ENCODE measurements at places on chromosomes 7 and 10. TPM values are rescaled to one million over a fixed set of nuclear protein-coding genes. Genes with fewer than 3 reads are reported as not detected.

DNA sequence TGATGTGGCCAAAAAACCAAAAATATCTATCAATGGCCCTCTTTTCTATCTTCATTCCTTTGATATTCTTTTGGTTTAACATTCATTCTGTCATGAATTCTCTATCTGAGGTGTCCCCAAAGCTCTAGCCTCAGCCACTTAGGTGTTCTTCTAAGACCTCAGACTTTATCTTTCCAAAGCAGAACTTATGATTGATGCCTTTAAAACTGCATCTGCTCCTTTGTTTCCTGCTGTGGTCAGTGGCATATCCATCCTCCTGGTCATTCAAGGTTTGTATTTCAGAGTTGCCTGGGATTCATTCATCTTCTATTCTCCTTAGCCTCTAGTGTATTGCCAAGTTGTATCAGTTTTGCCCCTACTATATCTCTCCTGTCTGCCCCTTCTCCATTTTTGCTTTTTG is 30.6 kb downstream of the FHIP2A start:
- DNase-seq = no peak

The GTF2IRD2 gene
- 46.5 TPM for total RNA-seq

DNA sequence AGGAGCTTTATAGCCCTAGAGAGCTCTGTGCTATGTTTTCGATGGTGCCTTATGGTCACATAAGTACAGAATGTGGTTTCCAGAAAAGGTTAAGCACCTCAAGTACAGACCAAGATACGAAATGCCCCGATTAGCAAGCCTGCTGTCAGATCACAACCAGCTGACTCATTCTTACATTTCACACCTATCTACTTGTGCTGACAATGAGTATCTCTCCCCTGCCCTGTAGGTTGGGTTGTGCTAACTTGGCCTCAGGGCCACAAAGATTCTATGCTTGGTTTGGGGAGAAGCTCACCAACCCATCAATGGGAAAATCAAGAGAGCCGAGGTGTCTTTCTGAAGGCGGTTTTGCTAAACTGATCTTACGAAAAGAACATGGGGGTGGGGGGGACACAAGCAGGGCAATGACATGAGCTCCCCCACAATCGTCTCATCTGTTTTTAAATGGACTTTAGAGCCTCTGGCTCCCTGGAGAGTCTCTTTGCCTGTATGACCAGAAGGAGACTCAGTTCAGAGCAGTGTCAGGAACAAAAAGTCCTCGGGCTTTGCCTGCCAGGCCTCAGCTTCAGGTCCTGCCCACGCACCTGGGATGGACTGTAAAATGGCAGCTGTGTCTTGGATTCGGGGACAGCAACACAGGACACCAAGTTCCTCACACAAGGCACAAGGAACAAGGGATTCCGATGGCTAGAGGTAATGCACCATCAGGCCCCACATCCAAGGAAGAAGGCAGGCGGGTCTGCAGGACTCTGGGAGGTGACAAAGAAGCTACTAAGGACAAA is 55.1 kb downstream of the FAM53B start:
- DNase-seq = no peak

- no peak for DNase-seq
Observed at GRCh38 chr10:63666836-63667383, 145.7 kb downstream of the REEP3 start.

- DNase-seq = no peak
Observed at GRCh38 chr7:104805449-104806317, 208.3 kb upstream of the KMT2E start.

The ACBD5 gene
- total RNA-seq = 31.6 TPM

DNA sequence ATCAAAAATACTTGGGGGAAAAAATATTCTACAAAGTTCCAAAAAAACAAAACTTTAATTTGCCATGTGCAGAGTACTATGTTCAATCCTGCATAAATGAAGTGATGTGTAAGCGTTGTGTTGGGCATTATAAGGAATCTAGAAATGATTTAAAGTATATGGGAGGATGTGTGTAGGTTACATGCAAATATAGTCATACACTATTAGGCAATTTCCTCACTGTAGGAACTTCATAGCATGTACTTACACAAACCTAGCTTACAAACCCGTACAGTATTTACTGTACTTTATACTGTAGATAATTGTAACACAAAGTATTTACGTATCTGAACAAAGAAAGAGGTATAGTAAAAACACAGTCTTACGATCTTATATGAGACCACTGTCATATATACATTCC is 72.3 kb downstream of the NRBF2 start:
- no peak for DNase-seq

DNA sequence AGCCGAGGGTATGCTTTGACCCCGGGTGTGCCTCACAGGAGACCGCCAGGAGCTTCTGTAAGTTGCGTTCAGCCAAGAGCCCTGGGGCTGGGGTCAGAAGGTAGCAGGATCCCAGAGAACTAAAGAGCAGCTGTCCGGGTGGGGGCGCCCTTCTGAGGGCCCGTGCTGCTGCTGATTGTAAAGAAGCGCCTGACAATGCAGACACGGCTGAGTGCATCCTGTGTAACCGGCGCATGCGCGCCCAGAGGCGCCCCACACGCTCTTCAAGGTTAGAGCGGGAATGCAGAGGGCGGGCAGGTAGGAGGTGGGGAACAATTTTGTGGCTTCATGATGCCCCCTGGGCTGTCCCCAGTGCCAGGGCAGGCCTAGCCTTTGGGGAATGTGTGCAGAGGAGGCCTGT is 210.2 kb upstream of the CTBP2 start:
- no peak for DNase-seq

DNA sequence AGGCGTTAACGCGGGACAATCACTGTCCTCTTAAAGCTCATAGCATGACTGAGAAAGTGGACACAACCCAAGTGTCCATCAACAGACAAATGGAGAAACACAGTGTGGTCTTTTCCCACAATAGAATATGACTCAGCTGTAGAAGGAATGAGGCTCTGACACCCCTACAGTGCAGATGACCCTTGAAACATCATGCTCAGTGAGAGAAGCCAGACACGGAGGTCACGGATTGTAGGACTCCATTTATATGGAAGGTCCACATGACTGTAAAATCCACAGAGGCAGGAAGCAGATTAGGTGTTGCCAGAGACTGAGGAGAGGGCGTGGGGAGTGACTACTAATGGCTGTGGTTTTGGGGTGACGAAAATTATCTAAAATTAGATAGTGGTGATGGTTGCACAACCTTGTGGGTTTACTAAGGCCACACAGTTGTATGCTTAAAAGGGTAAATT is 6.1 kb upstream of the NCAPG2 start:
- no peak for DNase-seq

The PLXDC2 gene
- total RNA-seq = 118 TPM

DNA sequence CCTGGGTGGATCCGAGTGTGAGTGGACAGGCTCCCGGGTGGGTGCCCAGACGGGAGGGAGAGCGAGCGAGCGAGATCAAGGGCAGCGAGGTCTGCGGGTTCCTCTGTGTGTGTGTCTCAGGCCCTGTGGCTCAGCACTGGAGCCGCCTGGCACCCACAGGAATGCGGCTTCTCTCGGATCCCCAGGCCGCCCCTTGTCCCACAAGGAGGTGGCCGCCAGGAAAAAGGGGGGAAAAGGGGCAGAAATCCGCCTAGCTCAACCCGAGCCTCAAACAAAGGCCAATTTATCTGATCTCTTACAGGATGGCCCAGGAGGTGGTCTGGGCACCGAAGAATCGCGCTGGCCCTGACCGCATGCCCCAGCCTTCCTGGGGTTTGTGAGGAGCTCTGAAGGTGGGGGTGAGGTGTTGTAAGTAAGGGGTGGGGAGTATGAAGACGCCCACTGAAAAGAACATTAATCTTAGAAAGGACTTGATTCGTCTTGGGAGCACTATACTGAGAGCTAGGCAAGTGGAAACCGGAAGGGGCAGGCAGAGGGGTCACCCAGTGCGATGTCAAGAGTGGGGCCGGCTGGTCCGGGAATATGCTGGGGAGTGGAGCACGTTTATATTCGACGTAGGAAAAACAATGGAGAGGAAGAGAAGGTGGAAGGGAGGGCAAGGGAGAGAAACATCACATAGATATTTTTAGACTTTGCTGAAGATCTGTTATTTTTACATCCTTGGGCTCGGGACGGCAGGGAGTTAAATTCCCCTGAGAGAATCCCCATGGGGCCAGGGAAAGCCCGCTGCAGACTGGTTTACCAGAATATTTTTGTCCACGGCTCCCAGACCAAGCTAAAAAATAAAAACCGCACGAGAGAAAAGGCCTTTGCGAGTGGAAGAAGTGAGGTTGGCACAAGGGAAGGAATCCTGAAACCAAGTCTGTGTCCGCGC is 7.2 kb downstream of the DLX5 start:
- DNase-seq = no peak

The SFRP4 gene
- 261 TPM for total RNA-seq

DNA sequence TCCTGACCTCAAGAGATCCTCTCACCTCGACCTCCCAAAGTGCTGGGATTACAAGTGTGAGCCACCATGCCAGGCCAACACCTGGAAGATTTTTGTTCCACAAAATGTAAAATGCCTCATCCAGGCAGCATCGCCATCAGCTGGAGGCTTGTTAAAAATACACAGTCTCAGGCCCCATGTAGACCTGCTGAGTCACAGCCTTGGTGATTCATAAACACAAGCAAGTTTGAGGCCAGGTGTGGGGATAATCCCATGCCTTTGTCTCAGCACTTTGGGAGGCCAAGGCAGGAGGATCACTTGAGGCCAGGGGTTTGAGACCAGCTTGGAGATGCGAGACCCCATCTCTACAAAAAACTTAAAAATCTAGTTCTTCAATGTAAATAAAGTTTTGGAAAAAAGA is 49.1 kb upstream of the FOXK1 start:
- no peak for DNase-seq

The HOXA5 gene
- 20.1 TPM for total RNA-seq

- DNase-seq = peak; percentile 66
Observed at GRCh38 chr7:140196361-140197217, 19.8 kb upstream of the KDM7A start.

DNA sequence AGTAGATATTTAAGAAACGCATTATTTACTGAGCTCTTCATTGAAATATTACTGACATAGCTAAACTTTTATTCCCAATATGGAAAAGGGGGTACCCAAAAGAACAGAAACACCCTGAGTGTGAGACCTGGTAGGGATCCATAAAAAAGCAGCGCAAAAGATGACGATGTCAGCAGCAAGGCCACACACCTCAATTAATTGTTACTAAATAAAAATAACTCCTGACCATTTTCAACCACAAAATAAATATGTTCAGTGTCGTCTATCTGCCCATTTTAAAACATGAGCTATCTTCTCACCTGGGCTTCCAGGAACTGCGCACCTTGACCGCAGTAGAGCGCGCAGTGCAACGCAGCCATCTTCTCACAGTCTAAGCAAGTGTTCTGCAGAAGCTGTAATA is 61.2 kb downstream of the GSAP start:
- no peak for DNase-seq

The ZNF503 gene
- total RNA-seq = 30.2 TPM

GRCh38 chr10:44832595-44833390 is 78.3 kb upstream of the TMEM72 start:
- no peak for DNase-seq

DNA sequence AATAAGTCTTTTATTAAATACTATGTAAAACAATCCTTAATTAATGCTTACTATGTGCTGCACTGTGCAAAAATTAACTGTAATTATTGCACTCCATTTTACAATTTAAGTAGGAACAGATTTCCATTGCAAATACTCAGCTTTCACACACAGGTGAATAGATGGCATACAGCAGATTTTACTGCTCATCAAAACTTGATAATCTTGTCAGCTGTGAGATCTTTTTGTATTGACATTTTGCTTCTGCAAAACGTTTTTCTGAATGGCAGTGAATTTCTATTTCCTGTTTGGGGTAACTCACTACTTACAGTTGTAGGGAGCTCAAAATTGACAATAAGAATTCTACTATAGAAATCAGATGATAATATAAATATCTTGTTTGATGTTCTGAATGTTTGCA is 220.0 kb upstream of the MAGI2 start:
- DNase-seq = no peak

DNA sequence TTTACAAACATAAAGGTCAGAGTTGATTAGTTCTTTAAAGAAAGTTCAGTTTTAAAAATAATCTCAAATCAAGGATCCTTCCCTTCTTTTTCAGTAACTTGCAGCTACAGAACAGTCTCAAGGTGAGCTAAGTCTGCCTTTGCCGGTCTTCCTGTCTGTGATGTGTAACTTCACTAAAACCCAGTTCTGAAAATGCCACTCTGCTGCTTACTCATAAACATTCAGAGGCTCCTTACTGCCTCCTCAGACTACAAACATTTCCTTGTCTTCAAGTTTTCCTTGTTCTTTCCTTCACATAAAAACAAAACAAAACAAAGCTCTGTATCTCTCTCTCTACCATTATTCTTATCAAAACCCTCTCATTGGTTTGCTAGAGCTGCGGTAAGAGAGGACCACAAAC is 128.7 kb downstream of the ETV1 start:
- no peak for DNase-seq

The GSAP gene
- 22.3 TPM for total RNA-seq

The GPR85 gene
- 1.6 TPM for total RNA-seq

The ATRNL1 gene
- 5.6 TPM for total RNA-seq

The LAMB1 gene
- 303 TPM for total RNA-seq

The LRGUK gene
- 0.76 TPM for total RNA-seq

- no peak for DNase-seq
Observed at GRCh38 chr7:140061607-140061930, 1.2 kb downstream of the PARP12 start.

DNA sequence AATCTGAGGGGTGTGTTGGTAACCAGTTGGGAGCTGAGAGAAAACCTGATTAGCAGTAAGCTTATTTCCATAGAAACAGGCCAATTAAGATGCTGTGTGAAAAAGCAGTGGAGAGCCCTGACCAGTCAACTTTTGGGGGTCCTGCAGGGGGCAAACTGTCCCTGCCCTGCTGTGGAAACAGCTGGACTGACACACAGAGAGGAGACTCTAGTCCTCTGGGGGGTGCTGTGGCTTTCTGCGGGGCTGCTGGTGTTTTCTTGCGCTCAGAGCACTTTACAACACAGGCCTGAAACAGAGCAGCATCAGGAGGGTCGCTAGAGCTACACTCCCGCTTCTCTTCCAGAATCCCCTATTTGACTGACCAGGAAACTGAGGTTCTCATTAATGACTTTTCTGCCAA is 546.9 kb upstream of the GALNT17 start:
- DNase-seq = no peak

DNA sequence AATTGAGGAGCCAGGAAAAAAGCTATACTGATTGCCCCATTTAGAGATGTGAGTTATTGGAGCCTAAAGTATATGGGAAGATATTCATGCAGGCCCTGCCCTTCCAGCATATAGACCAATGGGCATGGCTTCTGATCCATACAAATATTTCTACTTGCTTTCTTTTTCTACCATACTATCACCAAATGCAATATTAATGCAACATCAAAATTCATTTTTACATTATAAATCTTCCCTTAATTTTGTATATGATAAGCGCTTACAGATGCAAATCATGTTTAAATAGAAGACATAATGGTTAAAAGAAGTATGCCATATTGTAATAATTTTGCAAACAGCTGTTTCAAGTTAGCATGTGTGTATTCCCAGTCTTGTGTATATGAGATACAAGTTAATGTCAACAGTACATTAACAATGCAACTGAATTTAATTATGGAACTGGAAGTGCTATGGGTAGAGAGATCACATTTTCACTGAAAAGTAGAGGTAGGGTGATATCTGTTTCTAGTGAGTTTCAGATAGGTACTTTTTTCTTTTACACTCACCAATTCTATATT is 24.6 kb upstream of the WNT16 start:
- no peak for DNase-seq

Measured in sciatic nerve (tissue), 2 donors.